ENCODE measurements at places on chromosomes 5 and 9.

DNA sequence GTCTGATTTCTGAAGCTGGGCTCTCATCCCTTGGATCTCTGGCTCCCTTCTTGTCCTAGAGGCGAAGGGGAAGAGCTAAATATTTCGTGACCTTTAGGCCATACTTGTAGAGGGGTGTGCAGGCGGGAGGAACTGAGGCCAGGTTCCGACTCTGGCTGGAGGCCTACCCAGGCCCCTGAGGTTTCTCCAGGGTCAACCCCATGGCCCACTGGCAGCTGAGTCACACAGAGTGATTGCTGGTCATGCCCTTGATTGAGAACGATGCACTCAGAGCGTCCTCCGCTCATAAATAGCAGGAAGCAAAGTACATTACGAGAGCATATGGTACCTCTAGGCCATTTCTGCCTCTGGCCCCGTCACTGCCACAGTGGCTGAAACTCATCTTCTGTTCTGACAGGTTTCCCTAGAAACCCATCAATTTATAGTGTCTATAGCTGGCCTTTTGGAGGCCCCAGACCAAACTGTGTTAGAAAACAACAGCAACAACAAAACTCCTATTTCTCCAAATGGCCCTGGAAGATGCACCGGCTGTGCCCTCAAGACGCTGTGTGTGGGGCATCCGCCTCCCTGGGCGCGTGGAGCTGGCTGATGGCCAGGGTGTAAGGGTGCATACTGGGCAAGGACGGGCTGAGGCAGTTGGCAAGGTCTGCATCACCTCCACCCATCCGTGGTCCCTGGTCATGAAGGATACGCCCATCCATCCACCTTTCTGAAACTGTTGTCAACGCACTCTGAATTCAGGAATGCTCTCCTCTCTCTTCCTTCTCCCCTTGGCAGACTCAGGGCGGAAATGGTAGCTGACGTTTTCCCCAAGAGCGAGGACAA, 32.9 kb upstream of the FCN1 start:
- no peak for DNase-seq

- DNase-seq: no peak
Measured at GRCh38 chr9:118577121-118577520, 792.1 kb downstream of the BRINP1 start.

GRCh38 chr5:173001229-173001841, 17.8 kb downstream of the ATP6V0E1 start:
- DNase-seq: no peak

DNA sequence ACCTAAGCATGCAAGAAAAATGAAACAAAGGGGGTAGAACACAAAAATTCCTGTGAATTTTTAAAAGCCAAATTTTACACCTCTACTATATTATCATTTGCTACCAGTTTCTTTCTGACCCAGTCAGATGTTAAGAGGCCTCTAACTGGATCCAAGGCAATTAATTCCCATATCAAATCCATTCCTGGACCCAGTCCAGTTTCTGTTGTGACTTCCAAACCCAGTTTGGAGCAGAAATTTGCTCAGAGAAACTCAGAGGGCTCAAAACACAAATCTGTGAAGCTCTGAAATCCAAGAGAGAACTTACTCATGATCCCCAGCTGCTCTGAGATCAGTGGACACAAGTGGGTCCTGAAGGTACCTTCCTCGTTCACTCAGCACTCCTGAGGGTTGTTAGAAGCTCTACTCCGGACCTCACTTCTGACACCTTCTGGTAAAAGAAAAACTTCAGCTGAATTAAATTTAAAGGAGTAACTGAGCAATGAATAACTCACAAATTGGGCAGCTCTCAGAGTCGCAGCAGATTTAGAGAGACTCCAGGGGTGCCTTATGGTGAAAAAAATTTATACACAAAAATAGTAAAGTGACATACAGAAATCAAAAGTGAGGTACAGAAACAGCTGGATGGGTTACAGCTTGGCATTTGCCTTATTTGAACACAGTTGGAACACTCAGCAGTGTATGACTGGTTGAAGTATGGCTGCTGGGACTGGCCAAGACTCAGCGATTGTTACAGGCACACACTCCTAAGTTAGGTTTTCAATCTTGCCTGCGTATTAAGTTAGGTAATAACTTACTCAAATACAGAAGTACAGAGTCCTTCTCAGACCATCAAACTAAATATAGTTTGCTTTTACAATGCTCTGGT, 32.4 kb downstream of the INSL4 start:
- no peak for DNase-seq

DNA sequence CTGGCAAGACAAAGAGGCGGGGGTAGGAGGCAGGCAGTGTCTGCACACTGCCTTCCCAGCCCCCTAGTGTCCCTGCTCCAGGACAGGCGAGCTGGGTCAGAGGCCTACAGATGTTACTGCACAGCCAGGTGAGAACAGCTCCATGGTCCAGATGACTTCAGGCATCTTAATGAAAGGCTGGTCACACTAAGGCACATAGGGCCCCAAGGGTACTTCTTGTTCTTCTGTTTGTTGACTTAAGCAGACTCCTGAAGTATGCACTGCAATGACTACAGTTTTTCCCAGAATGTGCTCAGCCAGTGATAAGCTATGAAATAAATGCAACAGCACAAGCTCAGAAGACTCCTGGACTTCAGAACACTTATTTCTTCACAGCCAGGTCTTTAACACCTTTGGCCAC, 27.4 kb downstream of the ATPSCKMT start:
- no peak for DNase-seq

DNA sequence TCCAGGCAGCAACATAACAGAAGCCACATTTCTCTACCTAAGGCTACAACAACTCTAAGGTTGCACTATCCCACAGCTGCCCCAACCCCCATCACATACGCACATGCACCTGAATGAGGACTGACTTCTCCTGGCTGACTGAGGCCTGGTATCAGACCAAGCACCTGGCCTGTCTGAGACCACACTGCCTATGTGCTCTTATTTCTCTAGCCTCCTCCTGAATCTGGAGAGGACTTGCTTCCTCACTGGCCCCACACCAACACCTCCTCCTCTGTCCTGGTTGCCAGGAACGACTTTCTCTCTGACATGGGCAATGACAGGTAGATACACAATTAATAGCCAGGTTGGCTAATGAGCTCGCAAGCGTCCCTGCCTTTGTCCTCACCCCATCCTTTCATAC, 14.9 kb upstream of the VDAC1 start:
- no peak for DNase-seq

DNA sequence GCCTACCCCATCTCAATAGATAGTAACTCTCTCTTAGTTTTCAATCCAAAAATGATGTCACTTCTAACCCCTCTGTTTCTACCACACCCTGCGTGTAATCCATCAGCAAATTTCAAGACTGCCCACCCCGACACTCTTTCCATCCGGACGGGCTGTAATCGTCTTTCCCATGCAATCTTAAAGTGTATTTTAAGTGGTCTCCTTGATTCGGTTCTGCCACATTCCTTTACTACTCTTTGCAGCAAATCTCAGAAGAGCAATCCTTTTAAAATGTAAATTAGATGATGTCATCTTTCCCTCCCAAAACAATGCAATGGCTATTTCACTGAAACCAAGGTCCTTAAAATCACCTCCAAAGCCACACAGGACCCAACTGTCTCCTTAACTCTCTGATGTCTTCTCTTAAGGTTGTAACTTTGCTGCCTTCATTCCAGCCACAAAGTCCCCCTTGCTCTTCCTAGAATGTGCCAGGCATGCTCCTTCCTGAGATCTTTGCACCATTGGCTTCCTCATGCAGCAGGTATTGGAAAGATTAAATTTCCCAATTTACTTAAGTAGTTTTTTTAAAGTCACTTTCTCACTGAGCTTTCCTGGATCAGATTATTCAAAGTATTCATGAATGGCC, 932.5 kb upstream of the WWC1 start:
- no peak for DNase-seq

GRCh38 chr9:75152416-75152815, 64.1 kb downstream of the OSTF1 start:
- no peak for DNase-seq

DNA sequence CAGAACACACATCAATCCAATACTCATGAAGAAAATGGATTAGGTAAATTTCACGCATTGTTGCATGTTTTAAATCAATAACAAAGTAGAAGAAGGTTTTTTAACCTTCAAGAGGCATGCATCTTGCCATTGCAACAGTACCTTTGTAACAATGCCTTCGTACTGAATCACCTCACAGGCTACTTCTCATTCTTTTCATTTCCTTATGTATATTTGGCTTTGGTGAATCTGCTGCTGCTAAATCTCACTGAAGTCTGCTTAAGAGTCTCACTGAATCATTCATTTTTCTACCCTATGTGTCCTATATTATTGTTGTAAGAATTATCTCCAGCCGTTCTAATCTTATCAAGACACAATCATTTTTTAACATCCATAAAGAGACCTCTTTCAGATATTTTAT, 152.5 kb downstream of the CDH10 start:
- DNase-seq: no peak

- no peak for DNase-seq
Measured at GRCh38 chr9:96620832-96621269, 1.2 kb upstream of the CDC14B start.

- no peak for DNase-seq
Measured at GRCh38 chr9:131096269-131097125, at the start of gene AIF1L. AIF1L (plus strand) TSS chr9:131096531; CDS start chr9:131096630, 99 bp downstream.

DNA sequence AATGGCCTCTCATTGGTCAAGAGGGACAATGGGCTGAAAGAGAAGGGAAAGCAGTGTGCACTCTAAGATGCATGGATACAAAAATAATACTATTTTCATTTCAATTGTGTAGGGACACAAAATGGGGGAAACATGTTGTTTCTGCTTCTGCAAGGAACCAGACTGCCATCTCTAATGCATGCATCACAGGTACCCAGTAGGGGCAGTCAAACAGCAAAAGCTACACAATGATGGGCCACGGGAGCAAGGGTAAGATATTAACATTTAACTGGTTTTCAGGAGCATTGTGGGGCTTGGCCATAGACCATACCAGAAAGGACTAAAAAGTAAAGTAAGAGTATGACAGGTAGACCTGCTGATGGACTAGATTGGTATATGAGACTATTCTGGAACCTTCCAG, 535.8 kb downstream of the SPATA31D1 start:
- no peak for DNase-seq
